ENCODE measurements at places on chromosomes 5 and 9. TPM values are rescaled to one million over a fixed set of nuclear protein-coding genes. Genes with fewer than 3 reads are reported as not detected.

MCTP1 gene
- total RNA-seq = 1.4 TPM

SH3RF2 gene
- total RNA-seq = 0.33 TPM

BTNL3 gene
- total RNA-seq = not detected

IL3 gene
- not detected for total RNA-seq

BHMT2 gene
- not detected for total RNA-seq

PFN3 gene
- total RNA-seq = not detected

SERF1A gene
- 5.5 TPM for total RNA-seq

ECSCR gene
- total RNA-seq = not detected

CXCL14 gene
- total RNA-seq = 0.21 TPM

PELO gene
- 134 TPM for total RNA-seq

PCDHB14 gene
- 2.7 TPM for total RNA-seq

FCN1 gene
- not detected for total RNA-seq

FBP2 gene
- total RNA-seq = not detected

ZSWIM6 gene
- 20.2 TPM for total RNA-seq

TSPAN17 gene
- 48.0 TPM for total RNA-seq

IL17B gene
- 1.1 TPM for total RNA-seq

PCDH12 gene
- total RNA-seq = 0.02 TPM

QRFP gene
- total RNA-seq = not detected

LHX3 gene
- not detected for total RNA-seq

IGFBPL1 gene
- 2.8 TPM for total RNA-seq

ASPN gene
- total RNA-seq = 376 TPM

IL11RA gene
- total RNA-seq = 32.0 TPM

TMEM252 gene
- total RNA-seq = not detected

GPX3 gene
- total RNA-seq = 4.9 TPM

OR5C1 gene
- total RNA-seq = not detected

FUT7 gene
- total RNA-seq = not detected

SRP19 gene
- 55.7 TPM for total RNA-seq

ZNF189 gene
- 17.9 TPM for total RNA-seq

PLPP1 gene
- 58.4 TPM for total RNA-seq

DNAH5 gene
- 0.46 TPM for total RNA-seq

PCDHGB3 gene
- total RNA-seq = 0.21 TPM

LCN2 gene
- total RNA-seq = not detected

SEMA6A gene
- total RNA-seq = 4.9 TPM
